ENCODE measurements at places on chromosomes 2 and 18.

- no peak for DNase-seq
Measured at GRCh38 chr2:38631976-38632375, 29.2 kb upstream of the HNRNPLL start.

- no peak for DNase-seq
Measured at GRCh38 chr2:129754831-129755230, 224.6 kb upstream of the RAB6C start.

GRCh38 chr2:19556648-19557047 lies 198.2 kb upstream of the OSR1 start:
- no peak for DNase-seq

- no peak for DNase-seq
Measured at GRCh38 chr2:68176657-68177056, 19.0 kb downstream of the PNO1 start.
